Breast epithelium (tissue), 4 donors: ENCODE measurements at places on chromosomes 5 and 9. TPM values are rescaled to one million over a fixed set of nuclear protein-coding genes. Genes with fewer than 3 reads are reported as not detected.

RLN2 gene
- 1.6 TPM for total RNA-seq

NACC2 gene
- 14.0 TPM for total RNA-seq

OR2V1 gene
- not detected for total RNA-seq

PCDH12 gene
- total RNA-seq = 3.5 TPM

PSAT1 gene
- total RNA-seq = 7.6 TPM

SH3RF2 gene
- total RNA-seq = 6.6 TPM

LHX6 gene
- total RNA-seq = 9.8 TPM

ENDOG gene
- total RNA-seq = 25.8 TPM

- DNase-seq = no peak
These were observed 87.3 kb downstream of the SERINC5 start for GRCh38 chr5:80168388-80169028.

GRCh38 chr5:61598126-61598525 lies 266.1 kb downstream of the ZSWIM6 start:
- DNase-seq = no peak

- DNase-seq = no peak
These were observed 3.3 kb downstream of the OR1L8 start for GRCh38 chr9:122579874-122580273.

DNA sequence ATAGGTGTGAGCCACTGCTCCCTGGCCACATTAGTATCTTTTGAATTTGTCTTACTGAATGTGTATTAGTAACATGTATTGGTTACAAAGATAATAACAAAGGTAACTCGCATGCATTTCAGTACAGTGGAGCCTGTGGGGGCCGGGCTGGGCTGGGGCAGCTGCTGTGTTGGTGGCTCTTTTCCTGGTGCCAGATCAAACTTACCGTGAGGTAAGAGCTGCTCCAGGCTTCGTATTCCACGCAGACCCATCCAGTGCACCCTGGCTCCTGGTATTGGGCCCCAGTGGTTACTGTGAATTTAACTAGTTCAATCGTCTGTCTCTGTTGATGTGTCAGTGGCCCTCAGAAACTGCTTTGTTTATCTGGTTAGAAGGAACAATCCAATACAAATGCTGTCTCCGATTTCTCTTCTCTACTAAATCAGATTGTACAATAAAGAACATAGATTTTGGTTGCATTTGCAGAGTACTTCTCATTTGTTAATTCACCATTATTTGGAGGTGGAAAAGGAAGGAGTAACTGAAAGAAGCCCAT lies 15.6 kb downstream of the PRRC2B start:
- no peak for DNase-seq

DNA sequence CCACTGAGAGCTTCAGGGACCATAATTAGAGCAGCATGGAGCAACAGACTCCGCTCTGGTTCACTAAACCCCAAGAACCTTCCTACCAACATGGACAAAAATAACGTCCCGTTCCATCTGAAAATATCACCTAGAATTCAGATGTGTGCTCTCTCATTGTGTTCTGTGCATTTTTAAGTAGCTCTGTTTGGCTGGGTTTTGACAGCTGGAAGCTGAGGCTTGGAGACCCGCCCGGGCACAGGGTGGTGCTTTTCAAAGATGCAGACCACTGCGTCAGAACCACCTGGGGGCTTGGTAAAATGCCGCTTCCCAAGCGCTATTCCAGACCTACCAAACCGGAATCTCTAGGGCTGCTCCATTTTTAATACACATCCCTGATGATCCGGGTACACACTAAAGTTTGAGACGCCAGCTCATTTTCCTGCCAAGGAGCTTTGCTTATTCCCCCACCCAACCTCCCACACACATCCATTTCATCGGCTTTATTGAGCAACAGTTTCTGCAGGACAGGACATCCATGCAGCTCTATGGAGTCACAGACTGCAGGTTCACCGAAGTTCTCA lies 104.8 kb downstream of the GABBR2 start:
- DNase-seq = no peak

GRCh38 chr9:129280623-129281271 lies 102.7 kb upstream of the IER5L start:
- DNase-seq = peak; percentile 47

DNA sequence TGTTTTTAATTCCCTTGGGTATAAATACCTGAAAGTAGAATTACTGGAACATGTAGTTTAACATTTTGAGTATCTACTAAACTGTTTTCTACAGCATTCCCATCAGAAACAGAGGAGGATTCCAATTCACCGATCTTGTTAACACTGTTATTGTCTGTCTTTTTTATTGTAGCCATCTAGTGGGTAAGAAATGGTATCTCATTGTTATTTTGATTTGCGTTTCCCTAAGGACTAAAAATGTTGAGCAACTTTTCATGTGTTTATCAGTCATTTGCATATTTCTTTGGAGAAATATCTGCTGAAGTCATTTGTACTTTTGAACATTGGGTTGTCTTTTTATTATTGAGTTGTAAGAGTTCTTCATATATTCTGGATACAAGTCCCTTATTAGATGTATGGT lies 135.2 kb upstream of the NFIL3 start:
- DNase-seq = no peak

- DNase-seq = no peak
These were observed 1.1 kb downstream of the ALDH1A1 start for GRCh38 chr9:72951520-72952380.

DNA sequence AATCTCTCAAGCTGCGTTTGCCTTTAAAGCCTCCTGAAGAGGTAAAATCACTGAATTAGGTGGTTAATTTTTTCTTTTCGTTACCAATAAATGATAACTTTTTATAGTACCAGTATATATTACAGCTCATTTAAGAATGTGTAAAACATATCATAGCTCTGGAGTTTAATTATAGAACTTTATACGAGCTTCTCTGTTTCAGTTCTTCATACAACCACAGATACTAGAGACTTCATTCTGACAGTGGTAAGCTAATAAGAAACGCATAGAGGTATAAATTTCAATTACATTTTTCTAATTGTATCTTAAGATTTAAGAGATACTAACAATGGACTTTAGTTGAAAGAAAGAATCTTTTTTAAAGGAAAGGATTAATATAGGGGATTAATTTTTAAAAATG lies 73.9 kb downstream of the PBX3 start:
- no peak for DNase-seq
